ENCODE measurements at places on chromosomes 6 and 20.

DNA sequence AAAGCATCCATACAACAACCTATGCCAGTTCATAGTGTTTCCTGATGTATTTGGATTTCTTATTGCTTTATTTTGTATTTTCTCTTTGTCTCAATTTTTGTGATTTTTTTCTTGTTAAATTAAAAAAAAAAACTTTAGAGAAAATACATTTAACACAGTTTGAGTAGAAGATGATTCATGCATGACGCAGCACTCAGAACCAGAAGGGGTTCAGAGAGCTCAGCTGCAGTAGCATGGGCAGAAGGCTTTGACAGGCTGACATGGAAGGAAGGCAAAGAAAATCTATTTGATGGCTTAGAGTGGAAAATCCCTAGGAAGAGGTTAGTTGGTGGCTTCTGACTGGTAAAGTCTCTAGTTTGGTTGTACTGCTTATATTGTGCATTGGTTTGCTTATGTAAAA is 207.2 kb upstream of the STXBP5 start:
- no peak for DNase-seq

- no peak for DNase-seq
These were observed 14.9 kb upstream of the FAM210B start for GRCh38 chr20:56343861-56344381.

GRCh38 chr20:12728782-12729181 is 280.0 kb upstream of the SPTLC3 start:
- DNase-seq, result no peak

GRCh38 chr6:56022678-56023077 is 147.3 kb upstream of the BMP5 start:
- no peak for DNase-seq

- no peak for DNase-seq
These were observed 246.8 kb downstream of the CD83 start for GRCh38 chr6:14364370-14364769.

DNA sequence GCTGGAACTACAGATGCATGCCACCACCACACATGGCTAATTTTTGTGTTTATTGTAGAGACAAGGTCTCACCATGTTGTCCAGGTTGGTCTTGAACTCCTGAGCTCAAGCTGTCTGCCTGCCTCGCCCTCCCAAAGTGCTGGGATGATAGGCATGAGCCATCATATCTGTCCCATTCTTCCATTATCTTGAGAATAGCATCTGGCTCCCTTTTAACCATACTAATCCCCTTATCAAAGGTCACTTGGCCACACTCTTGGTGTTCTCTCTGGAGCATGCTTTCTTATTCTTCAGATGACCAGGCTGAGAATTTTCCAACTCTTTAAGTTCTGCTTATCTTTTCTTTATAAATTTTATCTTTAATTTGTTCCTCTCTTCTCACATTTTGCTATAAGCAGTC is 15.9 kb upstream of the TRERF1 start:
- DNase-seq, result no peak

DNA sequence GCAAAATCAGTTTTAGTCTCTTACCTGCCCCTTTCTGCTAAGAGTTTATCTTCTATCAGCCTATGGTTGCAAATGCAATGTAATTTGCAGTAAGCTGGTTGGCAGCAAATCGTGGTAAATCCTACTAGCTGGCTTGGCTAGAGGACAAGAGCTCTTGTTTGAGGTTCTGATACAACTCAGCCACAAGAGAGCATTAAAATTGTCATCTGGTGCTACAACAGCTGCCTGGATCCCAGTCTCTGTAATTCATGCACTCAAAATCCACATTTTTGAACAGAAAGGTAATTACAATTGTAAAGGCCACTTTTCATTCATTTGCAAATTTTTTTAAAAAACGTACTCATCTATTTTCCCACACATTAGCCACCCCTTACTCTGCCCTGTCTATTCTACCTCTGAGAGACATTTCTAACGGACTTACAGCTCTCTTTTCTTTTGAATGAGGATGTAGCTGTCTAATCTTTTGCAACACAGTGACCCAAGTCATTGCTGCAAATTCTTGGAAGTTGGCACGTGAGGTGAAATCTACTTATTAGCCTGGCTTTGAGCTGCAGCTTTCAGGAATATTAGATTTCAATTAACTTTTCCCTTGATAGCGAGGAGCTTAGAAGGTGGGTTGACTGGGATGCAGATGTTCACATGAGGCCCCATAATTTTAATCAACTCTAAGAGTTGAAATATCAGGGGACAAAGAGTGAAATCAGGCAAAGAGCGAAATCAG is 54.0 kb upstream of the FAM184A start:
- no peak for DNase-seq

- DNase-seq, result no peak
These were observed 28.7 kb upstream of the AKAP12 start for GRCh38 chr6:151211075-151211474.

Data from B cell (primary cell).